ENCODE measurements at places on chromosomes 13 and 19.

GRCh38 chr19:53908106-53908934, 758 bp upstream of the CACNG7 start:
- peak; percentile 16 for DNase-seq

GRCh38 chr13:80048802-80049201, 292.1 kb downstream of the SPRY2 start:
- peak; percentile 46 for DNase-seq

DNA sequence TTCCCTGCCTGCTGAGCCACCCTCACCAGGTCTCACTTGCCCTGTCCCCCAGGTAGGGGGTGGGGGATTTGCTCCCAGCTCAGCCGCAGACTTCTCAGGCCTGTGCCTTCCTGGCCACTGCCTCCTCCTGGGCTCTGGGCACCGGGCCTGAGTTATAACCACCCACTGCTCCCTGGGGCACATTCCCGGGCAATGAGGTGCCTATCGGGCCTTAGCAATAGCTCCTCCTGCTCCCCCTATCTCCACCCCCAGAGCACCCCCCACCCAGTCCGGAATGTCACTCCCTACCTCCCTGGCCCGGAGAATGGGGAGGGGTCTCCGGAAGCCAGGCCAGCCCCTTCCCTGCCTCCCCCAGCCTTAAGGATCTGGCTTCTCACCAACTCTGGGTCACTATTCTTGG, at the start of gene KLK5:
KLK5 (minus strand) TSS at position 129 of the 400 bp plus-strand sequence. CDS start 381 bp downstream, outside the sequence.
- DNase-seq = no peak

DNA sequence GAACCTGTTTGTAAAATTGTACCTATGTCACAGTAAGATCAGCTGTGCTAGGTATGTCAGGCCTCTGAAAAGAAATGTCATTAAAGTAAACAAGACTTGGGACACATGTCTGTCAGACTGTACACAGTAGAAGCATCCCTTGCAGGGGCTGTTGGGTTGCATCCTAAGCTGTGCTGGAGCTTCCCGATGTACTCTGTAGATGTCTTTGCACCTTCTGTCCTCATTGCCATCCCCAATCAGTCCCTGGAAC, 48.7 kb upstream of the GPR183 start:
- no peak for DNase-seq

DNA sequence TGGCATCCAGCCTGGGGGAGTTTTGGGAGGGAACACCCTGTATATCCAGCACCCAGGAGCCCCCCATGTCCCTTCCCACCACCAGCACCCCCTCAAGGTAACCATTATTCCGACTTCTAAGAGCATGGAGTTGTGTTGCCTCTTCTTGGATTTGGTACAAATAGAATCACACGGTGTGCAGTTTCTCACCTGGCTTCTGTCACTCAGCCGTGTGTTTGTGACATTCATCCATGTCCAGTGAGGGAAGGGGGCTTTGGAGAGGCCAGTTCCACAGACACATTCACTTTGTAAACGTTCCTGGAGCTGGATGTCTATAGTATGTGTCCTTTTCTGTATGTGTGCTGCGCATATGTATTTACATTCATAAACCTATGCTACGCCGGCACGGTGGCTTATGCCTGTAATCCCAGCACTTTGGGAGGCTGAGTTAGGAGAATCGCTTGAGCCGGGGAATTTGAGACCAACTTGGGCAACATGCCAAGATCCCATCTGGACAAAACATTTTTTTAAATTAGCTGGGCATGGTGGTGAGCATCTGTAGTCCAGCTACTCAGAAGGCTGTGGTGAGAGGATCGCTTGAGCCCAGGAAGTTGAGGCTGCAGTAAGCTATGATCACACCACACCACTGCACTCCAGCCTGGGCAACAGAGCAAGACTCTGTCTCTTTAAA, 36.6 kb downstream of the MYH14 start:
- DNase-seq = no peak

- DNase-seq = no peak
Measured at GRCh38 chr13:68124437-68125086, 894.4 kb upstream of the PCDH9 start.

All from activated T-cell treated with anti-CD3 and anti-CD28 coated beads for 4 hours (primary cell).